Stimulated activated CD4-positive, alpha-beta T cell treated with anti-CD3 and anti-CD28 coated beads, Interleukin-2, amount 100 ng/mL, for 48 hours (primary cell): ENCODE measurements at places on chromosomes 2 and 18.

- no peak for DNase-seq
Measured at GRCh38 chr18:43004421-43004820, 111.1 kb downstream of the RIT2 start.

DNA sequence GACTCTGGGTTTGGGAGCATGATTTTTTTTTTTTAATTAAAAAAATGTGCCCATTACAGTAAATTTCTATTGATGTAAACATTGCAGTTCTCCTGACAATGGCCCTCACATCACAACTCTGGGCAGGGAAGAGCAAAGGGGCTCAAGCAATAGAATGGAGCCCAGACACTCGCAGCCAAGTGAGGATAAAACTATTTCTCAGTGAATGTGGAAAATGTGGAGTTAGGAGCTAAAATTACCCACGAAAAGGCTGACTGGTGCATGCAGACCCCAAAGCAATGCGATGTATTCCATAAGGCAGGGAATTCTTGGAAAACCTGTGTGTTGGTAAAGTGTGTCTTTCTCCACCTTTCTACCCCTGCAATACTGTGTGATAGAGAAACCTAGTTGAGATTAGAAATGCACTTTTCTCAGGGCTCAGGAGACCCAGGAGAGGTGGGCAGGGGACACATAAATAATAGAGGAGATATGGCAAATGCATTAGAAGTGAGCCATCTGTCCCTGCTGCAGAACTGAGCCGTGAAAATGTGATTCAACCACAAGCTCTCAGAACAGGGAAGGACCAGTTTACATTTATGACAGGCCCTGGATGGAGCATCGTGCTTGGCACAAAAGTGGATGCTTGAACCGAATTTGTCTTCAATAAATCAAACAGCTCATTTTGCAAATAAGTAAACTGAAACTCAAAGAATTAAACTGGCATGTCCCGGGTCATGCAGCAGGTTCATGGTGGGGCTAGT lies 100.1 kb downstream of the MYCN start:
- no peak for DNase-seq

DNA sequence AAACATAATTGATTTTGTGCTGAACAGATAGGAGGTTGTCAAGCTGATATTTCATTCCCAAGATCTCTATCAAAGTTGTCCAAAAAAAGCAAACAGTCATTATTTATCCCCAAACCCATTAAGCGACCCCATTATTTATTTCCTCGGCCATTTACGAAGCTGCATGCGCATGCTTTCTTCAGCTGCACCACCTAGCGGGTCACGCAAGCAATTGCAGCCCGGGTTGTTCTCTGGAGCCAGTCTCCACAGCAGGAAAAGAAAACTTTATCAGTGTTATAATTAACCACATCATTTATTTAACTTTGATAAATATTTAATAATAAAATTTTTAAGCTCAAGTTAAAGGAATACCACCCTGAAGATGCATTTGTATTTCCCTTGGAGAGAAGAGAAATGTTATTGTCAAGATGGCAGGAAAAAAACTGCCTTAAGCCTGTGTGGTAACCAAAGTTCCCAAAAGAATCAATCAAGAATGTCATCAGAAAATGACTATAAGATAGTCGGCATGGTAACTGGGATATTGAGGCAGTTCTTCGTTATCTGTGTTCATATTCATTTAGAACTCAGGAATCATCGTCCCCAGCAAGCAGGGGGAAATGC lies 304.7 kb downstream of the FBXO15 start:
- DNase-seq = peak; percentile 43

DNA sequence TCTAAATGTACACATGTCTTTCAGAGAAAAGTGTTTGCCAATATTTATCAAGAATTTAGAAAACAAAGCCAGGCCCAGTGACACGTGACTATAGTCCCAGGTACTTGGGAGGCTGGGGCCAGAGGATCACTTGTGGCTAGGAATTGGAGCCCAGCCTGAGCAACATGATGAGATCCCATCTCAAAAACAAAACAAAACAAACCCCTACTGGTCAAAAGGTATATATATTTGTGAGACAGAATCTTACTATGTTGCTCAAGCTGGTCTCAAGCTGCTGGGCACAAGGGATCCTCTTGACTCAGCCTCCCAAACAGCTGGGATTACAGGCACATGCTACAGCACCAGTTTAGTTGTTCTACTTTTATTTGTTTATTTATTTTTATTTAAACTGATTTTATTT lies 79.2 kb downstream of the ZDBF2 start:
- no peak for DNase-seq

DNA sequence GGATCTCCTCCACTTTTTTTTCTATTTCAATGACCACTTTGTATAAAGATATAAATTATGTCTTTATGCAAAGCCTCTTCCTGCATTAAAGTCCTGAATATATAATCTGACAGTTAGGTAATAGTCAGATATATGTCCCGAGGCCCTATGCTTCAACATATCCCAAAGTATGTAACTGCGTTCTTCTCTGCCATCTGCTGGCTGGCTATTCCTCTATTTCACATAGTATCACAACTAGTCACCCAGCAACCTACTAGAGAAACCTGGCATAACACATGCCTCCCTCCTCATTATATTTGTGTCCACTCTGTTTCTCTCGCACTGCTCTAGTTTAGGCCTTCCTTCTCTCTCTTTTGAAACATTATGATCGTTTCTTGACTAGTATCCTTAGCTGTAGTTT lies 640.8 kb downstream of the DPP10 start:
- DNase-seq = no peak

- no peak for DNase-seq
Measured at GRCh38 chr2:21001225-21001946, 42.5 kb downstream of the APOB start.
